ENCODE measurements at places on chromosomes 11 and 22. TPM values are rescaled to one million over a fixed set of nuclear protein-coding genes. Genes with fewer than 3 reads are reported as not detected.
A peak's percentile ranks its signal among the peaks of the same experiment; 100 is the strongest.

POU2AF2 gene
- total RNA-seq: not detected

CCDC89 gene
- total RNA-seq: 2.5 TPM

ZC3H12C gene
- total RNA-seq: 10.5 TPM

MARK2 gene
- total RNA-seq: 82.9 TPM

CCDC116 gene
- not detected for total RNA-seq

- H3K36me3 ChIP-seq: no peaks in the 10 kb centered on the region
- H3K27ac ChIP-seq: no peak overlapping the region
- no peak for DNase-seq
- no peak overlapping the region for H3K4me3 ChIP-seq
Measured at GRCh38 chr11:17803754-17804334, 69.3 kb downstream of the KCNC1 start.

- H3K4me1 ChIP-seq: no peaks in the 10 kb centered on the region
- no peaks in the 10 kb centered on the region for H3K27me3 ChIP-seq
- DNase-seq: no peak
- H3K27ac ChIP-seq: no peak overlapping the region
Measured at GRCh38 chr11:106063009-106063408, 14.1 kb downstream of the KBTBD3 start.

- peak; percentile 25 for DNase-seq
- no peak overlapping the region for H3K4me3 ChIP-seq
- H3K4me1 ChIP-seq: no peaks in the 10 kb centered on the region
- no peak overlapping the region for H3K27ac ChIP-seq
- H3K27me3 ChIP-seq: no peaks in the 10 kb centered on the region
Measured at GRCh38 chr22:32564170-32565001, 89.8 kb downstream of the FBXO7 start.

GRCh38 chr22:24550028-24550901, 4.7 kb downstream of the GUCD1 start:
- peaks cover 8% of the 10 kb centered on the region for H3K36me3 ChIP-seq
- H3K4me1 ChIP-seq: peaks cover 15% of the 10 kb centered on the region
- H3K27me3 ChIP-seq: no peaks in the 10 kb centered on the region
- H3K4me3 ChIP-seq: peak overlapping the region; percentile 15
- DNase-seq: no peak
- H3K27ac ChIP-seq: peak overlapping the region; percentile 97

GRCh38 chr11:1346669-1347390, 37.4 kb upstream of the TOLLIP start:
- DNase-seq: no peak
- no peak overlapping the region for H3K4me3 ChIP-seq
- no peaks in the 10 kb centered on the region for H3K27me3 ChIP-seq
- H3K27ac ChIP-seq: no peak overlapping the region
- no peaks in the 10 kb centered on the region for H3K4me1 ChIP-seq
- no peaks in the 10 kb centered on the region for H3K36me3 ChIP-seq

- no peaks in the 10 kb centered on the region for H3K36me3 ChIP-seq
- H3K4me3 ChIP-seq: no peak overlapping the region
- H3K27ac ChIP-seq: no peak overlapping the region
Measured at GRCh38 chr11:111456086-111456858, 55.9 kb downstream of the BTG4 start.

- H3K27ac ChIP-seq: no peak overlapping the region
- DNase-seq: no peak
- H3K4me3 ChIP-seq: no peak overlapping the region
- no peaks in the 10 kb centered on the region for H3K4me1 ChIP-seq
- H3K36me3 ChIP-seq: no peaks in the 10 kb centered on the region
Measured at GRCh38 chr11:93653571-93653970, 7.9 kb upstream of the CEP295 start.

GRCh38 chr11:97973352-97973857, 1047.3 kb upstream of the CNTN5 start:
- no peak overlapping the region for H3K27ac ChIP-seq
- no peaks in the 10 kb centered on the region for H3K36me3 ChIP-seq
- H3K4me1 ChIP-seq: no peaks in the 10 kb centered on the region
- no peak overlapping the region for H3K4me3 ChIP-seq
- no peak for DNase-seq
